ENCODE measurements at places on chromosomes 11 and 22.

DNA sequence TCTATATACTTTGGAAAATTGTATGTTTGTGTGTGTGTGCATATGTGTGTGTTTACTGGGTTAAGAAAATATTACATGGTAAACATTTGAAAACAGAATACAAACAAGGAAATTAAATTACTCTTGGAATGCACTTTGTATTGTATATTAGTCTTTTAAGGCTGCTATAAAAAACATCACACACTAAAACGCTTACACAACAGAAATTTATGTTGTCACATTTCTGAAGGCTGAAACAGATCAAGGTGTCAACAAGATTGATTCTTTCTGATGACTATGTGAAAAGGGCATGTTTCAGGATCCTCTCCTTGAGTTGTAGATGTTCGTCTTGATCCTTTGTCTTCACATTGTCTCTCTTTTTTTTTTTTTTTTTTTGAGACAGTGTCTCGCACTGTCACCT, 149.1 kb upstream of the CNTN5 start:
- DNase-seq: no peak

DNA sequence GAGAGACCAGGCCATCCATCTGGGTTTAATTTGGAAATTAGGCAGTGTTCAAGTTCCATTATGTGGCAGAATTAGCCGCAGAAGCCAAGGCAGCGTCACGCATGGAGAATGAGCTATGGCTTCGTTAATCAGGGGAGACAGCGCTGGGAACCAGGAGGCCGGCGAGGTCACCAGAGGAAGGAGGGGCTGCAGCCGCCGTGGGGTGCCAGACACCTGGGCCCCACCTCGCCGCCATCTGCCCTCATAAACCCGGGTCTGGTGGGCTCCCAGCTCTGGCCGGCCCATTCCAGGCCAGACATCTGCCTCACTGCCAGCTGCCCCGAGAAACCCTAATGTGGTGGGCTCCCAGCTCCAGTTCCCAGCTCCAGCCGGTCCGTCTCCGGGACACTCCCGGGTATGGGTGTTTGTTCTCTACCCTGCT, 676.9 kb downstream of the BRD1 start:
- DNase-seq: no peak

GRCh38 chr11:48052183-48053044, 72.1 kb downstream of the PTPRJ start:
- peak; percentile 75 for DNase-seq

GRCh38 chr11:38791346-38791961, 2193.4 kb upstream of the RAG2 start:
- peak; percentile 60 for DNase-seq

DNA sequence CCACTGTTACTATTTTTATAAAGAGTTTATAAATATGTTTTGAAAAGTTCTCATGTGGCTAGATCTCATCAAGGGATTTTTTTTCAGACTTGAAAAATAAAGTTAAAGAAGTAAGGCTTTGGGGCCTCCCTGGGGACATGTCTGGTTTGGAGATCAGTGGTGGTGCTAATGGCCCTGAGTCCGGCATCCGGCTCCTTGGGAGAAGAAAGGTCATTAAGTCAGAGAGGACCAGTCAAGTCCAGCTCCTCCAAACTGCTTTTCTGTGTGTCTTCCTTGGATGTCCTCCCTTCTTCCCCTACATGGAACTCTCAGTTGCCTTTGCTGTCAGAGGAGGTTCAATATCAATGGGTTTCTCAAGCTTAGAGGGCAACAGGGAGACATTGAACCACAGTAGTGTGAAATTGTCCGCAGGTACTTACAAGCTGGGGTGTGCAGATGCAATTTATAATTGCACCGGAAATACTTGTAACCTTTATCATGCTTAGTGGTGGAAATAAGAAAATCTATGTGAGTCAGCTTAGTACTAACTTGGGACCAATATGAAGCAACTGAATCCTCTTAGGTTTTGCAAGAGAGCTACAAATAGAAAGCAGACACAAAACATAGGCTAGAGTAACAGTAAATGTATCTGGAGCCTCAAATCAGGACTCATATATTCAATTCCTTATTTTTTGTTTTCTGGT, 144.3 kb downstream of the TEAD1 start:
- DNase-seq: peak; percentile 91

- no peak for DNase-seq
Observed at GRCh38 chr22:39917776-39918495, 17.1 kb downstream of the GRAP2 start.

- DNase-seq: no peak
Observed at GRCh38 chr11:42490506-42490905, 821.3 kb upstream of the API5 start.

GRCh38 chr22:36806835-36807234, 10.0 kb downstream of the PVALB start:
- DNase-seq: no peak

GRCh38 chr11:91850021-91850420, 374.6 kb upstream of the FAT3 start:
- DNase-seq: no peak

DNA sequence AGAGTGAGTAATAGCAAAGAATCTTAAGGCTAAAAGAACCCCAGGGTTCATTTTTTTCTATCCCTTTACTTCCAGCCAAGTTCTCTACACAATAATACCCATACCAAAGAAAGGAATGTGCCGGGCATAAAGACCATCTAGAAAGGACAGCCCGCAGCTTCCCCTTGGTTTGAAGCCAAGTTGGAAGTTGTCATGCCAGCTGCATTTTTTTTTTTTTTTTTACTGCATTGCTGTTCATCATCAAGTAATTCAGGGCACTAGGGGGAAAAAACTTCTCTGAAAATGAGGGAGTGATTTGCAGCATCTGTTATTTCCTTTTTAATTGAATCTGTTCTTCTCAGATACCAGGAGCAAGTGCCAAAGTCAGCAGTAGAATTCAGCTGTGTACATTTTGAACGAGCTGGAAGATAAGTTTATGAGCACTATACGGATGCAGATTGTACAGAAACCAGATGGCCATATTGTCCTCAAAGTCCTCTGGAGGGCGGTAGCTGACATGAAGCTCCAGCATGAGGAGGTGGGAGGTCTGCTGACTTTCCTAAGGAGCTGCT, 56.4 kb downstream of the UBASH3B start:
- DNase-seq: peak; percentile 57

GRCh38 chr11:43410394-43410793, 51.7 kb downstream of the TTC17 start:
- no peak for DNase-seq

DNA sequence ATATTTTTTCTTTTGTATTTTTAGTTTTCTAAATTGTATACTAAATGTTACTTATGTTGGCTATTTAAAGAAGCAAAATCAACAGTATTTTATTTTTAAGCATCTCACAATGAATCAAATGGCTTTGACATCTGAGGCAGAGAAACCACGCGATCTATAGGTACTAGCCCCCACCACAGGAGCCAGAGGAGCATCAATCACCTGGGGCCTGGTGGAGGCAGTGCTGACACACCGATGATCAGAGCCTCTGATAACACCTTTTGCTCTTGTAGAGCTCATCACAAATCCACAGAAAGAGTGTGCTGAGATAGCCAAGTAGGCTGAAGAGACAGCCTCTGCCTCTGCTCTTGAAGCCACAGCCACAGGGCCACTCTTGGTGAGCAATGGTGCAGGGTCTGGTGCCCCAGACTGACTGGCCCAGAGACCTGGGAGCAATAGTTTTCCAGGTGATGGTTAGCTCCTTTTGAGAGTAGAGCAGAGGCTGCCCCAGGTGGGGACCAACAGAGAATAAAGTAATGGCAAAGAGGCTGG, 25.2 kb downstream of the HIRA start:
- no peak for DNase-seq

- no peak for DNase-seq
Observed at GRCh38 chr22:19127329-19128008, 3.6 kb upstream of the TSSK2 start.

GRCh38 chr11:44916801-44917385, 33.8 kb downstream of the TP53I11 start:
- no peak for DNase-seq

DNA sequence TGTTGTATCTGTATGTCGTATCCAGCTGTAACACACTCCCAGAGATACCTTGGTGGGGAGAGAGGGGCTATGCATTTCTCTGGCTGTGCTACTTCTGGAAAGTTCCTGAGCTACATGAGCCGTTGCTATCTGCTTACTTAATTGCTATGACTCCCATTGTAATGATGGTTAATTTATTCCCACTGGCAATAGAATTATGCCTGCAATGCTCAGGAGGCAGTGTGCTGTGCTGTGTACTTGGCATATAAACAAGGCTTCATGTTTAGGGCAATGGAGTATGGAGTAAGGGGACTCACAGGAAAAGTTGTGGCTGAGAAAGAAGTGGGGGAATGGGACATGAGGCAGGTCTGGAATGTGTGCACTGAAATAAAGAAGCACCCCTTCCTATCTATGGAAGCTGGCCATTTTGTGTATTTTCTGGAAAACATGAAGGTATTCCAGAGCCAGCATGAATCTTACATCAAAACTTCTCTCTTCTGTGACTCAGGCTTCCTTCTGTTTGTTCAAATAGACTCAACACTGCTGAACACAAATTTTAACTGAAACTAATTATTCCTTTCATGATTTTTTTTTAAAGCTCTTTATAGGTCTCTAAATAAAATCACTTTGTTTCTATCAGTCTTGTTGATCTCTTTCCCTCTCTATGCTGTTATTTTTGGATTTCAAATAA, 40.6 kb downstream of the CD44 start:
- peak; percentile 31 for DNase-seq

DNA sequence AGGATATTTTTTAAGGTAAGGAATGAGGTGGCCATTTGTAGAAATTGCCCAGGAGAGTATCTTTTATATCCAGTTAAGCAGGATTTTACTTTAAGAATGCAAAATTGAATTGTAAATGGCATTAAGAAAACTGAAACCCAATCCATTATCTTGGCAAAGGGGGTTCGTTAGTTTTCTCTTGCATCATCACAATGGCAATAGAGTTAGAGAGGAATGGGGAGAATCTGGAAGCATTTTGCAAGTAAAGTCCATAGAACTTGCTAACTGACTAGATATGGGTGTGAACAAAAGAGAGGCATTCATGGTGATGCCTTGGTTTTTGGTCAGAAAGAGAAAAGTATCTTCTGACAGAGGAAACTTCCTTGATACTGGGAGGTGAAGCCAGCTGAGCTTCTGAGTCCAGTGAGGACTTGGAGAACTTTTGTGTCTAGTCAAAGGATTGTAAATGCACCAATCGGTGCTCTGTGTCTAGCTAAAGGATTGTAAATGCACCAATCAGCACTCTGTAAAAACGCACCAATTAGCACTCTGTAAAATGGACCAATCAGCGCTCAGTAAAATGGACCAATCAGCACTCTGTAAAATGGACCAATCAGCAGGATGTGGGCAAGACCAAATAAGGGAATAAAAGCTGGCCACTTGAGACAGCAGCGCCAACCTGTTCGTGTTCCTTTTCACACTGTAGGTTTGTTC, 3.6 kb upstream of the CCDC117 start:
- no peak for DNase-seq

- no peak for DNase-seq
Observed at GRCh38 chr22:25627271-25627852, 62.9 kb downstream of the GRK3 start.

- DNase-seq: no peak
Observed at GRCh38 chr22:20420157-20420842, 17.3 kb downstream of the SCARF2 start.

DNA sequence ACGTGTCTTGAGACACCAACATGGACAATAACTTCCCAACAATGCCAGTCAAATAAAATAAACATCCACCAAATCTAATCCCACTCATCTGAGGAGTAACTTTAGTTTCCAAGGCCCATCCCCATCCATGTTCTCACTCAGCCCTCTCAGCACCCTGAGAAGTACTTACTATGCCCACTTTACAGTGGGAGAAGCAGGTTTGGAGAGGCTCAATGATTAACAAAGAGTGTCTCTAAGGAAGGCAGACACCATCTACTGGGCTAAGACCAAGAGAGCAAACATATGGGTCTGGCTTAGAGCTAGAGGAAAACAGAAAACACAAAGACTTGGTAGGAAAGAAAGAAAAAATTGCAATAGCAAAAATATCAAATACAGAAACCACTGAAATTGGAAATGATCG, 11.3 kb downstream of the POLDIP3 start:
- no peak for DNase-seq

DNA sequence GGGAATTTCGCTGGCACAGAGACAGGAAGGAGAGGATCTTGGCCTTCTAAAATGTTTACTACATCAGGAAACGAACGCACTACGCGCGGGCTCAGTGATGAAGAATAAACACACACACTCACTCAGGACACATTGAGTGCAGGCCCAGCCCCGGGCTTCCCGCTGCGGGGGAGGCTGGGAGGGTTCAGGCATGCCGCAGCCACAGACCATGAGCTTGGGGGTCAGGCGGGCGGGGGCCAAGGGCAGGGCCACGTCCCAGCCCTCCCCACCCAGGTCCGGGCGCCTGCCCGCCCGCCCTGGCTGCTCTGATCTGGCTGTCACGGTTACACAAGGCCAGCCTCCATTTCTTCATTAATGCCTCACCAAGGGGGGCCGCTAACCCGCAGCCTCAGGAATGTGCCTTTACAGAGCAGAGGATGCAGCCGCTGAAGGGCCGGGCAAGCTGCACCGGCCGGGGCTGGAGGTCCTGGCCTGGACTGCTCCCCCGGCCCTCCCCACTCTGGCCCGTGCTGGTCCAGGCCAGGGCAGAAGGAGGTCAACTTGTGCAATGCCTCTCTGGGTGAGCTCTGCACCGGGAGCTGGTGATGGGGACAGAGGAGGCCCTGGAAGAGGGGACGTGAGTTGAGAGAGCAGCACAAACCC, 41.7 kb downstream of the IGF2 start:
- DNase-seq: peak; percentile 83

DNA sequence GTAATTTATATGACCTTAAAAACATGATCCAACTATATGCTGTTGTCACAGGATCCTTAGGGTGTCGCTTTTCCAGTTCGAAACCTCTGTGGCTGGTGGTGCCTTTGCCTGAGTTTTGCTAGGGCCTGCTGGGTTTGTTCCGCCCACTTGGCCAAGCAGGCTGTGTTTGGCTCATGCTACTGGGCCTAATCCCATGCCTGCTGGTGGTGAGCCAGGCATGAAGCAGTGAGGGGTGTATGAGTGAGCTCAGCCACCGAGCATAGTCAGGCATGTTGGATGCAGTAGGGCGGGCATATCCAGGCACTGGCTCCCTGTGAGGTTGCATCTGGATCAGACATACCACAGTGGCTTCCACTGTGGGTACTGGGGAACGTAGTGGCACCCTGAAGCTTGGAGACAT, 16.3 kb downstream of the NPAT start:
- DNase-seq: no peak

DNA sequence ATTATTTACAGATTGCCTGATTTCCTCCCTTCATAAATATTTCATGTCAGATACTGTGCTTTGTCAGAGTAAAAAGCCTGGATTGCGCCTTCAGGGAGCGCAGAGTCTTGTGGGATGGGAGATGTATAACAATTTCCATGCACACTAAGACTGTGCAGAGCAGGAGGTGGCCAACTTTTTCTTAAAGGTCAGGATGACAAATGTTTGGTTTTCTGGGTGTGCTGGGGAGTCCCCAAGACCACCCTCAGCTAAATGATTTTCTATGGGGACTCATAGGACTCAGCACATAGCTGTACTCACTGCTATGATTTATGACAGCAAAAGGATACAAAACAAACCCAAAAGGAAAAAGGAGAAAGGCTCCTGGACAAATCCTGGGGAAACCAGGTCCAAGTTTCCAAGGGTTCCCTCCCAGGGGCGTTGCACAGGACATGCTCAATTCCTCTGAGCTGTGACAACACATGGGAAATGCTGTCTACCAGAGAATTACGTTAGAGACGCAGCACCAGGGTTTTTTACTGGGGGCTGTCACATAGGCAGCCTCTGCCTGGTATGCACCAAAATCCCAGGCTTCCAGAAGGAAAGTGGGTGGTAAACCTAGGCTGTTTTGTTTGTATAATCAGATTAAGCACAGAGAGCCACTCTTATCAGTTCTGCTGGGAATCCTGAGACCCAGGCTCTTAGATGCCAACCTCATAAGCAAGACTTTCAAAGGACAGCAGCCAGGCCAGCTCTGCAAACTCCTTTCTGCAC, 59.1 kb downstream of the CSNK2A3 start:
- no peak for DNase-seq
